Activated naive CD4-positive, alpha-beta T cell treated with anti-CD3 and anti-CD28 coated beads, Interleukin-2, amount 50 U/mL, for 72 hours (primary cell): ENCODE measurements at places on chromosomes 16 and 17. TPM values are rescaled to one million over a fixed set of nuclear protein-coding genes. Genes with fewer than 3 reads are reported as not detected.
A peak's percentile ranks its signal among the peaks of the same experiment; 100 is the strongest.

DNA sequence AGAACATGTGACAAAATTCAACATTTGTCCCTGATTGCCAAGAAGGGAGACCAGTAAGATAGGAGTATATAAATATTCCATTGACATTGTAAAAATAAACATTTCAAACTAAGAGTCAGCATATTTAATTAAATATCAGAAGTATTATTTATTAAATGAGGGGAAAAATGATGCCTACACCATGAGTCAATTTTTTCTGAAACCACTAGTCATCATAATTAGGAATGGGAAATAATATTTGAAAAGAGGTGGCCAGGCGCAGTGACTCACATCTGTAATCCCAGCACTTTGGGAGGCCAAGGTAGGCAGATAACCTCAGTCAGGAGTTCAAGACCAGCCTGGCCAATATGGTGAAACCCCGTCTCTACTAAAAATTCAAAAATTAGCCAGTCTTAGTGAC, 2.1 kb downstream of the CMTM1 start:
- no peak for DNase-seq

DNA sequence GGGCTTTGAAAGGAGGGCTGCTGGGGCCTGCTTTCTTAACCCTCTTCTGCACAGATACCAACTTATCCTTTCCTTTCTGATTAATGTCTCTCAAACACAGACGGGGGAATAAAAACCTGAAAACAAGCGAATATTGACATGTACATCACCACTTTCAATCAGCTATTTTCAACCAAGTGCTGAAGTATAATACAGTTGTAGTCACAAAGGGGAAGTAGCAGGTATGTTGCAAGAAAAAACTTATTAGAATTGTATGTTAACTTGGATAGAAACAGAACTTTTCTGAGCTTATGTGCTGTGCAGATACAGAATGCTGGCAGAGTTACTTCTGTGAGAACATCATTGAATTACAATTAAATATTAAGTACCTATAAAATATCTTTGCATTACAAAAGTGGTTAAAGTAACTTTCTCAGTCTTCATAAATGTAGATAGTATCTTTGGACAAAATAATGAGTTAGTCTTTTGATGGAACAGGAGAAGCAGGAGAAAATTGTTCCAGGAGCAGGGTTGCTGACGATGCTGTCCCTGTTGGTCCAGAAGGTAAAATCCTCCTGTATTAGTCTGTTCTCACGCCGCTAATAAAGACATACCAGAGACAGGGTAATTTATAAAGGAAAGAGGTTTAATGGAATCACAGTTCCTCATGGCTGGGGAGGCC, 59.5 kb downstream of the RPTOR start:
- DNase-seq = no peak

GRCh38 chr16:57871456-57871855, 69.2 kb upstream of the KIFC3 start:
- DNase-seq = no peak

DNA sequence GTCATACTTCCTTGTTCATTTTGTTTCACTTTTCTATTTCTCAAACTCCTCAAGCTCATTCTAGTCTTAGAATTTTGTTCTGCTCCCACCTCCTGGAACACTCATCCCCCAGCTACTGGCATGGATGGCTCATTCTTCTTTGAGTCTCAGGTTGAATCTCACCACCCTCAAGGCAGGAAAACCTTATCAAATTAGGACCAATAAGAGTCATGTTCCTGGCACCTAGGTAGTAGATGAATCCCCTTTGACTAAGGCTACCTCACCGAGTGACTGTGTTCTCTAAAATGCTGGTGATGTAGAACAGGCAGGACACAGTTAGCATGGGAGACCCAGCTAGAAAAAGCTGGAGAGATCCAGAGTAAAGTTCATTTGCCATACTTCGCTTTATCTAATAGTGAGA, 1050.8 kb upstream of the EEF2KMT start:
- no peak for DNase-seq

GRCh38 chr16:67279296-67280089, at the start of gene PLEKHG4:
PLEKHG4 (plus strand) TSS chr16:67279532; CDS start chr16:67280045, 513 bp downstream.
- peak; percentile 89 for DNase-seq

DNA sequence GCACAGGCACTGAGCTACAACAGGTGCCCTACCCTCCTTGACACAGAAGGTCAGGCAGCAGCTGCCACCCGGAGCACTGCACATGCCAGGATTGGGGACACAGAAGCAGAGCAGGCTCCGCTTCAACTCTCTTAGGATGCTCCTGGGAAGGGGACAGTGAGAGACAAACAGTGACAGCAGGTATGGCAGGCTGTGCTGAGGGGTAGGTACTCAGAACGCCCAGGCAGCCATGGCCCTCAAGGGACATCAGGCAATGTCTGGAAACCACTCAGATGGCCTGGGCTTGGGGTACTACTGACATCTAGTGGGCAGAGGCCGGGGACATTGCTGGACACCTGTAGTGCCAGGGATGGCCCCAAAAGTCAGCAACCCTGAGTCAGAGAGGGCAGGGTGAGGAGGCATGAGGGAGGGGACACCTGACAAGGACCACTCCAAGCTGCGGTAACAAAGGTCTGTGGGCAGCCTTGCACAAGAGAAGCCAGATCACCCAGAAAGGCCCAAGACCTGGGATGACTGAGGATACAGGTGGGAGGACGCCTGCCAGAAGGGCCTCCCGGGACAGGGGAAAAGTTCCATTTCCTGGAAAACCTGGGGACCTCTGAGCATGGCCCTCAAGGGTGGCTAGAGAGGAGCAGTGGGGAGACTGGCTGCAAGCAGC, 21.2 kb downstream of the PEMT start:
- no peak for DNase-seq

GRCh38 chr16:526181-527014, 1.1 kb upstream of the CAPN15 start:
- DNase-seq = peak; percentile 27

DNA sequence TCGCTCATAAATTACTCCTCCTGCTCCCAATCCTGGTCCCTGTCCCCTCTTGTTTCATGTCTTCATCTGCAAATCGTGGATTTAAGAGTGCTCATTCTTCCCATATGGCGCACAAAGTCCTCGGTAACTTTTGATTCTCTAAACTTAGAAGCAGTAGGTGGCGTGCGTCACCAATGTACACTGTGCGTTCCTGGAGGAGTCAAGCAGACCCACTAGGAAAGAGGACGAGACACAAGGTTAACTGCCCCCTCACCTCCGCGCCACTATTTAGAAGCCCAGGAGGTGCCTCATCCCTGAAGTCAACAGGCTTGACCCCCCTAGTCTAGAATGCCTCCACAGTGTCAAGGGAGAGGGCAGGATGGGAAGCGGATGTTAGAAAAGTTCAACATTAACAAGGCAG, 2.9 kb downstream of the SLC13A5 start:
- no peak for DNase-seq

DNA sequence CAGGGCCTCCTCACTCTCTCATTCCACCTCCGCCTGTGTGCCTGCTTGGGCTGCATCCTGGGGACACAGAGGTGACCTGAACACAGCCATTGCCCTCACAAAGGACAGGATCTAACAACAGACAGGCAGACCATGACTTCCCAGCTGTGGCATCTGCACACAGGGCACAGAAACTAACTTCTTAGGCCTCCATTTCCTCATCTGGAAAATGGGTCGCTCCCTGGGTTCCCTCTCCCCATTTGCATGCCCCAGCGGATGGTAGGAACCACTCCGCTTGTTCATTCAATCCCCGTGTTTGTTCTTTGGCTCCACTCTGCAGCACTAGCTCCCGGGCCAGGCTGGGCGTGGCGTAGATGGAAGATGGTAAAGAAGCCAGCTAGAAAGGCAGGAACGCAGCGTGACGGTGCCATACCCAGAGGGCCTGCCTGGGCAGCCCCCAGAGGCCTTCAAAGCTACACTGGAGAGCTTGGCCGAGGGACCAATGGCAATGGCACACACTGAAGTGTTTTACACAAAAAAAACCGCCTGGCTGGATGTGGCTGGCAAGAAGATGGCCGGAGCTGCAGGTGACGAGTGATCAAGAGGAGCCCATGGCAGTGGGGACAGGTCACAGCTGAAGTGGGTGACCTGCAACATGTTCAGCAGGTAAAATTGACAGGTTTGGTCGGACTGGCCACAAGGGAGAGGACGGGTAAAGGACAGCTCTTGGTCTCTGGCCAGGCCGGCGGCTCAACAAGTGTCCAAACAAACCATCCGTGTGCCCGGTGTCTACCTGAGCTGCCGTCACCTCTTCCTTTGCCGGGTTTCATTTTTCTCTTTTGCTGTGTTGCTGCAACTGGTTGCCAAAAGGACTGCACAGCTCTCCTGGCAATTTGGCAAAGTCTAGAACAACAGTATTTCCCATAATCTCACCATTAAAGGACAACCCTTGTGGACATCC, 66.9 kb downstream of the SOCS1 start:
- no peak for DNase-seq

DNA sequence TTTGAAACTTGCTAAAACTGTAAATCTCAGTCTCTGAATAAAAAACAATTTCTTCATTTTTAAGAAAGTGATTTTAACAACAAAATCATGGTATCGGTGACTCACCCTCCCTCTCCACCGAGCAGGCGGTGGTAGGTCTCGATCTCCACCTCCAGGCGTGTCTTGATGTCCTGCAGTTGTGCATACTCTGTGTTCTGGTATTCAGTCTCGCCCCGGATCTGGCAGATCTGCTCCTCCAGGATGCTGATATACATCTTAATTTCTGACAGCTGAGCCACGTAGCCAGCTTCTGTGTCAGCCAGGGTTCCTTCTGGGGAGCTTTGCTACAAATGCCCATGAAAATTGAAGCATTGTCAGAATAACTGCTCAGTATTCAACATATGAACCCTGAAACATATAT, 15.4 kb upstream of the KRT24 start:
- no peak for DNase-seq

DNA sequence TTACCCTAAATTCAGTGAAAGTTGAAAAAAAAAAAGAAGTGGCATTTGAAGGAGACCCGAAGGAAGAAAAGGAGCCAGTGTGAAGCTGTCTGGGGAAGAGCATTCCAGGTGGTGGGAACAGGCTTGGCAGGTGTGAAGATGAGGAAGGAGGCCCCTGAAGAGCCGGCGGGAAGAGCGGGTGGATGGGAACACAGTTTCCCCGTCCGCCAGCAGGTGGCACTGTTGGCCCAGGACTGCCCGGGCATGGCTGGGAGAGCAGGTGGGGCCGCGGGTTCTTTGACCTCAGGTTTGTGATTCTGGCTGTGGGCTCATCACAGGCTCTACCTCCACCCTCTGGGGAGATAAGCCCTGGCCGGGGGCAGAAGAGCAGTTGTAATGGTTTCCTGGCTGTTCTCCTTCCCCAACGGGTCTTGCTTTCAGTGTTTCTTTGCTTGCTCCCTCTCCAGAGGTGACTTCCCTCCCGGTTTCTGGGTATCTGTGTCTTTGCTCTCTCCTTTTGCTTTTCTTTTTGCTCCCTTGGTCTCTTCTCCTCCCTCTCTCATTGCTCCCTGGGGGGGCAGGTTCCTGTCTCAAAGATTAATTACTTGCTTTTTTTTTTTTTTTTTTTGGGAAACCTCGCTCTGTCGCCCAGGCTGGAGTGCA, 32.3 kb downstream of the RAP1GAP2 start:
- peak; percentile 89 for DNase-seq

GRCh38 chr17:78027121-78027520, 68.6 kb downstream of the TNRC6C start:
- DNase-seq = no peak

GRCh38 chr16:72241930-72242329, 70.0 kb upstream of the PMFBP1 start:
- no peak for DNase-seq

DNA sequence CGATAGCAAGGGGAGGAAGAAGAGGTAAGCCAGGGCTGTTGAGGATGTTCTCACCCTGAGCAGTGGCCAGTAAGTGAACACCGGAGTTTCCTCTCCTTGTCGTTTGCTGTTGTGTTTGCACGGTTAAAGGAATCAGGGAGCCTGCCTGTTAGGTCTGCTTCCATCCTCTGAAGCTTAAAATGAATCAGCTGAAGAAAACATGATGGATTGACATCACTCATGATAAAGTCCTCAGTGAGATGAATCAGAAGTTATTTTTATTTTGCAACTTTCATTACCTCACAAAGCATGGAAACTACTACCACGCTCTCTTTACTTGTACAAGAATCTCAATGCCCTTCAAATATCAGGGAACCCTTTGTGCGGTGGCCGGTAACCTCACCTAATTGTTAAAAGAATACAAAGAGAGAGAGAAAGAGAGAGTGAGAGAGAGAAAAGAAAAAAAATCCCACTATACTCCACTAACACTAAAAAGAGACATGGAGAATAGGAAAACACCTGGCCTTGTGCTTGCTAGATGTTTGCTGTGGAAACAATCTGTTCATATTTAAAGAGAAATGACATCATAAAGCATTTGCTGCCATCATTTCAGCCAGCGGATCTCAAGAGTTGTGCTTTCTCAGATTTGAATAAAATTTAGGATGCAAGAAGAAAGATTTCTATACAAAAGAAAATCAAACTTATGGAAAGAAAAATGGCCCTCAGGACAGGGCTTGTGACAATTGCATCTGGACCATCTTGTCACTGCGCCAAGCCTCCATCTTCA, 441.6 kb upstream of the SALL1 start:
- no peak for DNase-seq

DNA sequence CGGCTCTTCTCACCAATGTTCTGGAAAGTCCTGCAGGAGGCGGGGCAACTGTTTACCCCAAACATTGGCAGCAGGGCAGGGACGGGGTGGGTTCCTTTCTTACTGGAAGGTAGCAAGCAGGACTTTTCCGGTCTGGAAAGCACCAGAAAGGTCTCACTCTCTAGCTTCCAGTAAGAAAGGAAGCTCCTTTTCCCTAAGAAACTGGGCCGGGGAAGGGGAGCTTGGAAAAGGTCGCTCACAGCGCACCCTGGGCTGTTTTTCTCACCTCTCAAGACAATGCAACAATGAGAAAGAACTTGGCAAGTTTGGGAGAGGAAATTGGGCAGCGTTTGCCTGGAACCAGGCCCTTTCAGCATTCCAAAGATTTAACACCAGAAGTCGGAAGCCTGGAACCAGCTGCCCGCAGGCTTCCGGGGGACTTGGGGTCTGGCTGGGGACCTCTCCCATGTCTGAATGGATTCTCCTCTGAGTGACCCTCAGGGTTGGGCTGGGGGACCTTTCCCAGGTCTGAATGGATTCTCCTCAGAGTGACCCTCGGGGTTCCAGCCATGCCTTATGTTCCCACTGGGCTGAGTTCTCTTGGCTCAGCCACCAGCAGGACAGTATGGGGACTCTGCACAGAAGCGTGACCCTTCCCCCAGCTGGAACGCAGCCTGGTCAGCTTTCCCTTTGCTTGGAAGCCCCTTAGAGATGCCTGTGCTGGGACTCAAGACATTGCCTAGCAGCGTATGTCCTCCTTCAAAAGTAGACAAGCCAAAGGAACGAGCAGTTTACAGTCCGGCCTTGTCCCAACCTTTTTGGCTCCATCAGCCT, 166.5 kb upstream of the PLCG2 start:
- DNase-seq = no peak

The APOBR gene
- total RNA-seq = 0.93 TPM

The AANAT gene
- not detected for total RNA-seq

The TBC1D3G gene
- not detected for total RNA-seq

The CDH5 gene
- not detected for total RNA-seq
